ENCODE measurements at places on chromosomes 11 and 22.

GRCh38 chr11:88484873-88485621 lies 147.5 kb upstream of the CTSC start:
- peak; percentile 31 for DNase-seq

DNA sequence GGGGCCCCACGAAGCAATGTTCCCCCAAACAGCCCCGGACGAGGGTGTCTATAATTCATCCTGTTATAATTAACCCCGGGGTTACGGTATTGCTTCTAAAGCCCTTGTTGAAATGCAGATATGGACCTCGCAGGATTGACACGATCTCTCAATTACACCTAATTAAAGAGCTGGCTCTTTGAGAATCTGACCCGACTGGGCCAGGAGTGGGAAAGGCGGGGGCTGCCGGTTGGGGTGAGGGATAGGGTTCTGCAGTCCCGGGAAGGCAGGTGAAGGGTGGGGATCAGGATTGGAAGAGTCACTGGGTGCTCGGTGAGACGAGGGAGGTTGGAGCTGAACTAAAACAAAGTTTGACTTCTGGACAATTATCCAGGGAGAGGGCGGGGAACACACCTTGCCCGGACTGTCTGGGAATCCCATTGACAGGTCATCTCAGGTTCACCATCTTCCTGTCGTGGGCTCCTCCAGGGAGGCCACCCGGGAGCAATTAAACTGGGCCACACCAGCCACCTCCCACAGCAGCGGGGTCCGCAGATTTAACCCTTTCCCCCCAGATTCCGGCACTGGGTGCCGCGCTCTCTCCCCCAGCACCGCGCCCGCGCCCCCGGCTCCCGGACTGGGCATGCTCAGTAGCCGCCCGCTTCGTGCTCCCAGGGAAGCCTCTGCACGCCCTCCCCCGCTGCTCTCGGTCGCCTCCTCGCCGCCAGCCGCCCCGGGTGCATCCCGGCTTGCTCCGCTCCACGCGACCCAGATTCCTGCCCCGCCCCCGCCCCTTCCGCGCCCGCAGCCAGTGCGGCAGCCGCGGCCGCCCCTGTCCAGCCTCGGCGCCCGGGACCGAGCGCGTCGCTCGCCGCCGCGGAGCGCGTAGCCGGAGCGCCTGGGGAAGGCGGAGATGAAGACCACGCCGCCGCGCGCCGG lies at the start of gene ELMOD1:
TSS of gene ELMOD1 (plus strand) at position 688 of the 918 bp plus-strand sequence. CDS start 27,043 bp downstream, outside the sequence.
- DNase-seq, result peak; percentile 38

GRCh38 chr22:33519071-33519973 lies 401.0 kb downstream of the LARGE1 start:
- DNase-seq, result peak; percentile 69

- DNase-seq, result no peak
Measured at GRCh38 chr11:76665921-76666351, 4.6 kb downstream of the LRRC32 start.

GRCh38 chr11:43908683-43909082 lies 28.1 kb downstream of the ALKBH3 start:
- DNase-seq, result no peak

DNA sequence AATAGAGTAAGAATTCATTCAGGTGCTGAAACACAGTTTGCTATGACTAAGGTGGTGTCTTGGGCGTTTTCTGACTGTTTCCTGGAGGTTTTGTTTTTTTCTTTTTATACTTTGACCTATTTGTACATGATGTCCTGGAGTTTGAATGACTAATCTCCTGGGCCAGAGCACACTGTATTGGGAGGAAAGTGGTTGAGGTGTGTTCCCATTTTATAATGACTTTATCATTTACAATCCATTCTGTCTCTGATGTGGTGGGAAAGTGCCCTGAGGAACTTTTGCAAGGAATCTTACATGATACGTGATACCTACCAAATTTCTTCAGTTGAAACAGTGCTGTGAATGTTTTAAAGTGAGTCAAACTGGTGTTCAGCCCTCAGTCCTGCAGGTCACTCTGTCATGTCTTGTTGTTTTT lies 80.8 kb downstream of the TNRC6B start:
- DNase-seq, result peak; percentile 79

GRCh38 chr22:33025675-33026074 lies 32.5 kb downstream of the SYN3 start:
- DNase-seq, result no peak

DNA sequence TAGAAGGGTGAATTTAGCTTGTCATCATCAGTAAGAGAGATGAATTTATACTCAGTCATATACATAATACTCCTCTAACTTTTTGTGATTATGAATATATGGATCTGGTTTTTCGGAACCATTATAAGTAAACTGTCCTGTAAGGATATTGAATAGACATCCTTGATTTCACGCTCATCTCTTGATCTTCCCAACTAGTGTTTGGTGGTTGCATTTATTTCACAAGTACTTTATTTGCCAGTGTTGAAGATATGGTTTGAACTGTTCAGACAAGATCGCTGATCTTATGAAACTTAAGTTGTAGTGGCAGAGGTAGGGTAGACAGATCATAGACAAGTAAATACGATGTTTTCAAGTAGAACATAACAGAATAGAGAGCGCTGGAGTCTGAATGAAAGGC lies 3.0 kb downstream of the FBXO7 start:
- no peak for DNase-seq

DNA sequence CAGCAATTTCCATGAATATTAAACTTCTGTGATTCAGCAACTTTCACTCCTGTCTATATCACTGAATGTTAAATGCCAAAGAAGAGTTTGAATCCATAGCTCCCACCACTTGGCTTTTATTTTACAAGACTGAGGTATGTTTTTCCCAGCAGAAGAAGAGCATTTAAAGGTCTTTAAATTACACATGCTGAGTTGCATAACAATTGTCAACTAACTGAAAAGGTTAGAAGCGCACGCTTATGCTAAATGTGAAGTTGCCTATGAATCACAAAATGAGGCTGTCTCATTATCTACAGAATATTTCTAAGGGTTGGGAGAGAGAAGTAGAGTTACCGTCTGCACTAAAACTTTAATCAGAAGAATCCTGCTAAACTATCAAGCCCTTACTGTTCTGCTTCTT lies 1086.3 kb downstream of the FAM181B start:
- no peak for DNase-seq

DNA sequence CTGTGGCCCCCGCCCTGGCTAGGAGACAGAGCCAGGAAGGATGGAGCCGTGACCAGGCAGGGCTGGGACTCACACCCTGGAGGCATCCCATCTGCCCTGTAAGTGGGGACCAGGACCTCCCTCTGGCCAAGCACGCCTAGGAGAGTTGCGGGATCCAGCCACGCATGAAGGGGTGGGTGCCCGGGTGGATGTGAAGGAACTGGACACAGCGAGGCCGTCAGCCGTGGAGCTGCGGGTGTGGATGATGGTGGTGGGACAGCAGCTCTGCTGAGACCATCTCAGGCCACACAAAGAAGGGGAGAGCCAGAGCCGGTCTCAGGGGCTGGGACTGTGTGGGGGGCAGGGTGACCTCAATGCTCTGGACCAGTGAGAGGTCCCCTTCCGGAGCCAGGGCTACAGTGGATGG lies 746.4 kb downstream of the BRD1 start:
- DNase-seq, result no peak

GRCh38 chr11:120517390-120517761 lies 5.8 kb downstream of the GRIK4 start:
- DNase-seq, result no peak

GRCh38 chr11:60303661-60304060 lies 23.2 kb downstream of the MS4A4A start:
- DNase-seq, result no peak

DNA sequence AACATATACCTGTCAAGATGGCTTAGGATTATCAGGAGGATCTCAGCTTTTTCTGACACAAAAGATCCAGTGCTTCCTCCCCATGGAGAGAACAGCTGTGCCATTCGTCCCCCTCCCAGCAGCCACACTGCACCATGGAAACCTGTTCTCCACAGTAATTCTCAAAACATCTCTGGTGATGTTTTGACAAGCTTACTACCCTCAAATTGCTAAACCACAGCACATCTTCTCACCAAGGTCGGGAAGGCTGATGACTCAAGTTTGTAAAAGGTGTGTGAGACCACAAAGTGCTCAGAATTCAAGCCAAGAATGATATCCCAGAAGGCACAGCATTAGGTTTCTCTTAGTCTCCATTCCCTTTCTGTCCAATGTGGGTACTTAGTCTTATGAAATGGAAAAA lies 3.9 kb upstream of the RAB38 start:
- DNase-seq, result no peak

DNA sequence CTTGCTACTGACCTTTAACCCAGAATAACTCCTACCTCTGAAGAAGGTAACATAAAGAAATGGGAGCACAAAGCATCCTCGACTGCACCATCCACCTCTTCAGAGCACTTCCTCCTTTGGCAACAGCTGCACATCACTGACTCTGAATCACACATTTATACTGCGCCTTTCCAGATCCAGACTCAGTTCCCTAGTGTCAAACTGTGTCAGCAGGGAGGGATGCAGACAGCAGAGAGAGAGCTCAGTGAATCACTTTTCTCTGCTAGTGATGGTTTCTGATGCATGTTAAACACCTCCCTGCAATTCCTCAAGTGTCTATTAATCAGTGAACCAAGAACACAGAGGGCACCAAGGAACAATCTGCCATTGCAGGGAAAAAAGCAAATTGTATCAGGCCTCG lies 118.9 kb downstream of the PLEKHA7 start:
- DNase-seq, result no peak

DNA sequence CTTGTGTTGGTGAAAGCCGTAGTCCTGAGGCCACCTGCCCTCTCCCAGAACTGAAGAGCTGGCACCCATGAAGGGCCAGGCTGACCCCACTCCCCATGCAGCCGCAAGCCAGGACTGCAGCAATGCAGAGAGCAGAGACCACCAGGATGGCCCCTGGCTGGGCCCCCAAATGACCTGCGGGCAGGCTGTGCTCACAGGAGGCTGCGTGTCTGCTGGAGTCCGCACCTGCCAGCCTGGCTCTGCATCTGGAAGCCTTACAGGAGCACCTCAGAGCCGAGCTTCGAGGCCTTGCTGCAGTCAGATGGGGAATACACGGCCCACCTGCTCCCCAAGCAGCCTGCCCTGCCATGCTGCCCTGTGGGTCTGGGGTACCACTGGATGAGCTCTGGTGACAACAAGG lies 1336.8 kb downstream of the TBC1D22A start:
- no peak for DNase-seq

- no peak for DNase-seq
Measured at GRCh38 chr11:78647986-78648875, 73.6 kb upstream of the NARS2 start.

DNA sequence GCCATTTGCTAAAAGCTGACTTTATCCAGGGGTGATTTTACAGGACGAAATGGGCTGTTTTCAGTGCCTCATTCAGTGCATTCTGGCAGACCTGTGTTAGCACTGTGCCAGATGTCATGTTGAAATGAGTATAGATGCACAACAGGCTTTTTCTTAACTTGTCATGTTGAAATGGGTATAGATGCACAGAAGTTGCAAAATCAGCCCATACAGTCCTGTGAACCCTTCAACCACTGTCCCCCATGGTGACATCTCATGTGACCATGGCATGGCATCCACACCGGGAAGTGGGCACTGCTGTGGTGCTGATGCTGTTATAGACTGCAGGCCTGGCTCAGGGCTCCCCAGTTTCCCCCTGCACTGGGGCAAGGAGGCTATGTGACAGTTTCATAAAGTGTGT lies 2.5 kb downstream of the TALDO1 start:
- DNase-seq, result no peak

GRCh38 chr22:26124991-26125725 lies 44.1 kb upstream of the SEZ6L start:
- DNase-seq, result no peak

DNA sequence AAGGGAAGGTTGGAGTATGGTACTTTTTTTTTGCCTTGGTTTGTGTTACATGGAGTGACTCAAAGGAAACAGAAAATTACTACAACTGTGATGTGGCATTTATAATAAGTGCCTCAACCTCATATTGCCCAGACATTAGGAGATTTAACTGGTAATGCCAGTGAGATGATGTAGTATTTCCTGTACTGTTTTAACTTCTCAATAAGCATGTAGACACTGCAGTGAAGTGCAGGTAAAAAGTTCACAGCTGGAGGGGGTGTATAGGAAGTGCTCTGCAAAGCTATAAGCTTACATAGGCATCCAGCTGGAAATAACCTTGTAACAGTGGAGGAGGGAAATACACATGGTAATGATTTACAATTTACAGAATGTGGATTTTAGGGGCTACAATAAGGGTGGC lies 138.2 kb upstream of the MTMR2 start:
- peak; percentile 46 for DNase-seq

GRCh38 chr11:128766591-128767081 lies 72.8 kb downstream of the FLI1 start:
- DNase-seq, result no peak

- DNase-seq, result peak; percentile 8
Measured at GRCh38 chr11:58770627-58771457, 39.1 kb upstream of the GLYAT start.

DNA sequence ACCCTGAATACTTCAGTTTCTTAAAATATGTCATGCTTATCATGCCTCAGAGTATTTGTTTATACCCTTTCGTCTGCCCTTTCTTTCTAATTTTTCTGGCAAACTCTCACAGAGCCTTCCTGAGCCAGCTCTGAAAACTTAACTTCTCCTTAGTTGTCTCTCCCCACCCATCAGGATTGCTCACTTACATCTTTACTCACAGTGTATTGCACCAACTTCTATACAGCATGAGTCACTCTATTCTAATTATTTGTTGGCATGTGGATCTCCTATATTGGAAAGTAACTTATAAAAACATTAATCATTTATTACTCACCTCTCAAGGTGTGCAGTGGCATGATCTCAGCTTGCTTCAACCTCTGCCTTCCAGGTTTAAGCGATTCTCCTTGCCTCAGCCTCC lies 114.9 kb downstream of the FANCF start:
- no peak for DNase-seq

DNA sequence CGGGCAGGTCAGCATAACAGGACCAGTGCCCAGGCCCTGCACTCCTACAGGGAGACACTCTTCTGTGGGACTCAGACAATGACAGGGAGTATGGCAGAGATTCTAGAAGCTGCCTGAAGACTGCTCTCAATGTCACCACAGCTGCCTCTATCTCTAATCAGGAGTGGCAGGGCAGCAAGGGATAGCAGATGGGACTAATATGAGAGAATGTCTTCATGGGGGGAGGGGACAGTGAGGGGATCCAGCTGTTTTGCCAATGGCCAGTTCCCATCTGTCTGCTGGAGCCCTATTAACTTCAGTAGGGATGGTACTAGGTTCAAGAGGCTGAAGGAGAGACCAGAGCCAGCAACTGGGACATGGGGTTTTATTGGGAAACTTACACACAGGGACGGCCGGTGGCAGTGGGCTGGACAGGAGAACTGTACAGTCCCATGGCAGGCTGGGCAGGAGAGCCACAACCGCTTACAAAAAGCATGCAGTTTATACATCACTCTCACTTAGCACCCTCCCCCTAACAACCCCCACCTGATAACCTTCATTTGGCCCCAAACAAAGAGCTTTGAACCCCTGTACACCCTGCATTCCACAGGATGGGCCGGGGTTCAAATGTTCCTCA lies 2.5 kb upstream of the CD82 start:
- DNase-seq, result no peak

GRCh38 chr11:14029971-14030920 lies 67.7 kb downstream of the SPON1 start:
- peak; percentile 89 for DNase-seq

DNA sequence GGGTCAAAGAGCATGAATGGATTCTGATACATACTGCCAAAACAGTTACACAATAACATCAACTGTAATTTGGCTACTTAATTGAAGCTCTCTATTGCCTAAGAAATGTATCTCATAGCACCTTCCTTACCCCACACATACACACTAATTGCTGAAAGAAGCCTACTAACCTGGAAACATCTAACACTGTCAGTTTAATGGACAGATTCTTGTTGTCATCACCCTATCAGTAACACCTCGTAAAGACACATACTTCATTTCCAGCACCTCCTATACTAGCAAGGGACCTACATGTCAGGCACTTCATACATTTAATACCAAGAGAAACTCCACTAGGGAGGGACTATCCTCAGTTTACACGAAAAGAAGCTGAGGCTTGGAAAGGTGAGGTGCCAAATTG lies 9.9 kb downstream of the NAP1L4 start:
- DNase-seq, result no peak

All from large intestine (tissue), 12 donors.